NCI-H1930 (cell line): ENCODE measurements at places on chromosomes 5 and 9.

DNA sequence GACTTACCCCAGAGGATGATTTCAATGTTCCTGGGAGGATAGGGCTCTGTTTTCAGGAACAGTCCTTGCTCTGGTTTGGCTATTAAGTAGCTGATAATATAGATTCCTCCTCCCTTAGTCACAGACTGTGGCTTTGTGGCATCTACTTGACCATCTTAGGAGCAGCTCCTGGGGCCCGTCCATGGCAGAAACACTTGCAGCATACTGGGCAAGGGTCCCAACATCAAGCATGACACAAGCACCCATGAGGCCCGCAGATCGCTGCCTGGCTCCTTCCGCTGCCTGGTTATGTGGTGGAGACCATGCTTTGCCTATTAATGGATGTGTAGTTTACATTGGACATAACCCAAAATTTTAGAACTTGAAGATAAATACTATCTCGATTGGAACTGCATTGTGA, 170.1 kb downstream of the ICE1 start:
- DNase-seq, result no peak

- DNase-seq, result peak; percentile 93
Observed at GRCh38 chr9:21993893-21994555, at the start of gene CDKN2A. Gene CDKN2A (minus strand): TSS chr9:21994392.

- no peak for DNase-seq
Observed at GRCh38 chr9:61665829-61666228, 476.0 kb downstream of the SPATA31A7 start.

DNA sequence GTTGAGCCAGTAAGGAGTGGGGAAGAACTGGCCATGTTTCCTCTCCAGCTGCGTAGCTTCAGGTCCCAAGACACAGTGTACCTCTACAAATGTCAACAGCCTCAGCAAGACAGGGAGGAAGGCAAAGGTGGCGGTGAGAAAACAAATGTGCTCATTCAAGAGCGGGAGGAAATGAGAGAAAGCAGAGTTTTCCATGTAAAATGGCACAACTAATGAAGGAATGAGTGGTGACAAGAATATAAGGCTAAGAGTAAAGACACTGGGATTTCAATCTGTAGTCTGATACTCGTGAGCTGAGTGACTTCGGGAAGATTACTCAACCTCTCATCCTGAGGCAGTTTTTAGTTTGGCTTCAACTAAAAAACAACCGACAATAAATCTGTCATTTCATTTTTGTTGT, 67.6 kb downstream of the DPYSL3 start:
- no peak for DNase-seq

- DNase-seq, result no peak
Observed at GRCh38 chr5:103808464-103809106, 246.0 kb upstream of the NUDT12 start.

DNA sequence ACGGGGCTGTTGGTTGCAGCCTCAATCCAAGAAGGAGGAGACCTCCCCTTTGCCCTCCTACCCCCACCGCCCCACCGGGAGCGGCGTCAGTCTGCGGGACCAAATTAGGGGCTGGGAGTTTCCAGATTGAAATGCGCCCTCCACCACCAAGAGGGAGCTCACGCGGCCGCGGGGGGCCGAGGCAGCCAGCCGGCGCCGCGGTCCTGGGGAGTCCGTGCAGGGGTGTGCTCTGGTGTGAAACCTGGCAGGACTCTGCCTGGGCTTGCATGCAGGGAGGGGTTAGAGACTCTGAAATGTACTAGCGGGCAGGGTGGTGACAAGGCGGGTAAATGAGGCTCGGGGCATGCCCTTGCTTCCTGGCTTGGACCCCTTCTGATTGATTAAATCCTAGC, 989 bp upstream of the FBN2 start:
- DNase-seq, result no peak

DNA sequence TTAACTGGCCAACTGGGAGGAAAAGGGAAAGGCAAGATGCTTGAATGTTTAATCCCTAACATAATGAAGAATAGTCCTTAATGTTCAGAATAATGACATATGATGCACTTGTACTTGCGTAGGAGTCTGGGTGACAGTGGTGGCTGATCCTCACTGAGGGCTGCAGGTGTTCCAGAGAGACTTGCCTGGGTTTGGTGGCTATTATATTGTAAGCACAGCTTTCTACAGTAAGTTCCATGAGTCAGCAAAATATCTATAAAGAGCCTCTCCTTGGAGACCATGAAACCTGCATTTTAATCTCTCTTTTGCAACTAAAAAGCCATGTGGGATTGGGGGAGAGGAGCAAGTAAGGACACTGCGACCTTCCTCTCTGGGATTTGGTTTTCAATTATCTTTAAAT, 1.9 kb upstream of the NPR2 start:
- no peak for DNase-seq

DNA sequence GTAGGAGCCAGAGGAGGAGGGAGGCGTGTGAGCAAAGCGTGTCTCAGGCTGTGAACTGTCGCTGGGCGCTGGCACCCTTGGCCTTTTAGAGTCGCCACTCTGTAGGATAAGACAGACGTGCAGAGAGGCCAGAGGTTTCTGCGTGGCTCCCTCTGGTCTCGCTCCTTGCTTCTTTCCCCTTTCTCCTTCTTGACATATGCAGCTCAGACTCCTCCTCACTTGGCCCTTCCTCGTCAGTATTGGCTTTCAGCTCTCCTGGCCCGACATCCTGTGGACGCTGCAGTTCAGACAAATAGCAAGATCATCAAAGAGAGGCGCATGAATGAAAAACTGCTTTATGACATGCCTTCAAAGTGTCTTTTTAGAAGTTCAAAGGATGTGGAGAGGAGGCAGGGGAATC, 116.8 kb upstream of the SPRY4 start:
- DNase-seq, result no peak

GRCh38 chr9:106956971-106957370, 94.0 kb downstream of the ZNF462 start:
- DNase-seq, result no peak

GRCh38 chr9:136865768-136866103, 372 bp downstream of the EDF1 start:
- DNase-seq, result no peak

DNA sequence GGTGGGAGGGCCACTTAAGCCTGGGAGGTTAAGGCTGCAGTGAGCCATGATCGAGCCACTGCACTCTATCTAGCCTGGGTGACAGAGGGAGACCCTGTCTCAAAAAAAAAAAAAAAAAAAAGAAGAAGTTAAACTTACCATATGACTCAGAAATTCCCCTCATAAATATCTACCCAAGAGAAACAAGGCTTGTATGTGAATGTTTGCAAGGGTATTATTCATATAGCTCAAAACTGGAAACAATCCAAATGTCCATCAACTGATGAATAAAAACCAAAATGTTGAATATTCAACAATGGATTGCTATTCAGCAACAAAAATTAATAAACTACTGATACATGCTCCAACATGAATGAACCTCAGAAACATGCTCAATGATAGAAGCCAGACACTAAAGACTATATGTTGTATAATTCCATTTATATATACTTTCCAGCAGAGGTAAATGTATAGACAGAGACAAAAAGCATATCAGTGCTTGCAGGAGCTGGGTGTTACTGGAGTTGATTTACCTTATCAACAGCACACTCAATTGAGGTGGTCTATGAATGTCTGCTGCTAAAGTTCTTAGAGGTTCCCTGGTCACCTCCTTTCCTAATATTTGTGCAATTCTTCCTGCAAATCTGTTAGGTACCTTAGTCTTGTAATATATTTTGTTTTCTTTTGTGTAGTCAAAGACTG, 5.3 kb upstream of the SREK1 start:
- no peak for DNase-seq

DNA sequence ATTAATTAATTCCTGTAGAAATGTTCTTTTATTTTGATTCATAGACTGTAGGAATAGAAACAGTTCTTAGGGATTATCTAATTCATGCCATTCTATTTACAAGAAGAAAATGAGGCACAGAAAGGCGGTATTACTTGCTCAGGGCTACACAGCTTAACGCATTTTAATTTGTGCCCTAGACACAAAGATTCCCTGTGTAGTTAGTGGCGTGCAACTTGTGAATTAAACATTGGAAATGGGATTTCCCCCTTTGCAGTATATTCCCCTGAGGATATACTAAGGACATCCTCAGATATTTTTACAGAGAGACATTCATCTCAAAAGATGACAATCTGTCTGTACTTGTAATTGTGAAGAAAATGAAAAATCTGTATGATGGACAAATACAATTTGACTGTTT, 108.1 kb downstream of the SGCD start:
- DNase-seq, result no peak
